ENCODE measurements at places on chromosomes 6 and 20. TPM values are rescaled to one million over a fixed set of nuclear protein-coding genes. Genes with fewer than 3 reads are reported as not detected.
A peak's percentile ranks its signal among the peaks of the same experiment; 100 is the strongest.

POU3F2 gene
- not detected for polyA plus RNA-seq

DNA sequence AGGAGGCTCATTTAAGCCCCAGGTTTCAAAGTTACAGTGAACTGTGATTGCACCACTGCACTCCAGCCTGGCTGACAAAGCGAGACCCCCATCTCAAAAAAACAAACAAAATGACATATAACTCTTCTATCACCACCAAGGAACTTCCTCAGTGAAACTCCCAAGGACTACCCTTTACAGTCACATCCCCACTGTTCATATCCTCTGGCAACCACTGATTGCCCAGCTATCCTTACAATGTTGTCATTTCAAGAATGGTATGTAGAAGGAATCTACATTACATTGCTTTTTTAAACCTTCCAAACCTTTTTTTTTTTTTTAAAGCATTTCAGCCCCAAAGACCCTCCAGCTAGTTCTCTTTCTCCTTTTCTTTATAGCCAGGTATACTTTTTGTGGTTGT, 123.1 kb upstream of the CARMIL1 start:
- H3K36me3 ChIP-seq, result no peaks in the 10 kb centered on the region
- no peaks in the 10 kb centered on the region for H3K27me3 ChIP-seq
- H3K4me3 ChIP-seq, result no peak overlapping the region
- no peak overlapping the region for H3K27ac ChIP-seq
- H3K4me1 ChIP-seq, result no peaks in the 10 kb centered on the region

GRCh38 chr6:21772884-21773575, 179.5 kb downstream of the SOX4 start:
- no peaks in the 10 kb centered on the region for H3K27me3 ChIP-seq
- H3K4me3 ChIP-seq, result no peak overlapping the region
- H3K36me3 ChIP-seq, result no peaks in the 10 kb centered on the region
- DNase-seq, result no peak
- H3K4me1 ChIP-seq, result peaks cover 10% of the 10 kb centered on the region
- no peak overlapping the region for H3K27ac ChIP-seq

- no peaks in the 10 kb centered on the region for H3K27me3 ChIP-seq
- peak overlapping the region; percentile 68 for H3K27ac ChIP-seq
- no peak overlapping the region for H3K4me3 ChIP-seq
- peaks cover 40% of the 10 kb centered on the region for H3K4me1 ChIP-seq
Observed at GRCh38 chr20:36465109-36466080, 75.9 kb upstream of the MYL9 start.

DNA sequence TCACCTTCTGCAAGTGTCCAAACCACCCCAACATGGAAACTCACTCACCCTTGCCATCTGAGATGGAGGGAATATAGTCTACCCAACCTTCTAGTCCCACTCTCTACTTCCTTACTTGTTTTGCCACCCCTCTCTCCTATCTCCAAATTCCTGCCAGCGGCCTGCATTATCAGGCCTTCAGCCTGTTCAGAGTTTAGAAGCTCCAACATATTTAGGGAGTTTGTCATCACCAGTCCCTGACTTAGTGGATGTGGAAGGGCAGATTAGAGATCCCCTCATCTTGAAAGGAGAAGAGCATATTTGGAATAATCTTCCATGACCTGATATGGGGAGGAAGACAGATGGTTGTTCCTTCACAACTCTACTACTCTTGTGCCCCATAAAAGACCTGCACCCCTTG, 281.4 kb upstream of the MAP3K7 start:
- H3K4me1 ChIP-seq, result no peaks in the 10 kb centered on the region
- H3K4me3 ChIP-seq, result no peak overlapping the region
- DNase-seq, result no peak

TREM1 gene
- polyA plus RNA-seq, result 112 TPM

GRCh38 chr20:47274401-47275108, 81.9 kb downstream of the ZMYND8 start:
- H3K27me3 ChIP-seq, result no peaks in the 10 kb centered on the region
- H3K4me3 ChIP-seq, result no peak overlapping the region
- H3K27ac ChIP-seq, result peak overlapping the region; percentile 81

DNA sequence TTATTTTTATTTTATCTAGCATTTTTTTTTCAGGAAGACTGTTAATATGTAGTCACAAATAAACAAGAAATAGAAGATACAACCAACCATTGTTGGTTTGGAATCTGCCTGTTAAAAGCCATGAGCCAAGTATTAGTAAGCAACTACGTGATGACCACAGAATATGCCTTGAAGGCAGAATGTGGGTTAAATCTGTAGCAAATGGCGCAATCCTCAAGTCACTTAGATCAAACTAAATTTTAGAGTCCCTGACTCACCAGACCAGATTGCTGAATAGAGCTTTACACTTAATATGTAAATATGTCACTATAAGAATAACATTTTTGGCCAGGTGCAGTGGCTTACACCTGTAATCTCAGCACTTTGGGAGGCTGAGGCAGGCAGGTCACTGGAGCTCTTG, 800.1 kb upstream of the CITED2 start:
- no peaks in the 10 kb centered on the region for H3K36me3 ChIP-seq
- no peaks in the 10 kb centered on the region for H3K27me3 ChIP-seq

BTBD3 gene
- polyA plus RNA-seq, result 7.4 TPM

DNA sequence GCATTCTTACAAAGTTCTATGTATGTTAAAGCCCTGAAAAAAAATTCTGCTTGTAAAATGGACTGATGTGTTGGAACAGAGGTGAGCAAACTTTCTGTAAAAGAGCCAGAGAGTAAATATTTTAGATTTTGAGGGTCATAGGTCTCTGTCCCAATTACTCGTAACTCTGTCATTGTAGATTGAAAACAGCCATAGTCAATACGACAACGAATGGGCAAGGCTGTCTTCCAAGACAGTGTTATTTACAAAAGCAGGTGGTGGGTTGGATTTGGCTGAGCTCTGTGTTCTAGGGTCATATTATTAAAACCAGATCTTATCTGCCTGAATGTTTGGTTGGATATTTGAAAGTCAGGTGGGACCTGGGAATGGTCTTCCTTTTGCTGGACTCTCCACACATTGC, 135.2 kb downstream of the EYA2 start:
- H3K27me3 ChIP-seq, result no peaks in the 10 kb centered on the region
- H3K4me1 ChIP-seq, result no peaks in the 10 kb centered on the region
- H3K4me3 ChIP-seq, result no peak overlapping the region
- no peak for DNase-seq
- H3K27ac ChIP-seq, result no peak overlapping the region

DNA sequence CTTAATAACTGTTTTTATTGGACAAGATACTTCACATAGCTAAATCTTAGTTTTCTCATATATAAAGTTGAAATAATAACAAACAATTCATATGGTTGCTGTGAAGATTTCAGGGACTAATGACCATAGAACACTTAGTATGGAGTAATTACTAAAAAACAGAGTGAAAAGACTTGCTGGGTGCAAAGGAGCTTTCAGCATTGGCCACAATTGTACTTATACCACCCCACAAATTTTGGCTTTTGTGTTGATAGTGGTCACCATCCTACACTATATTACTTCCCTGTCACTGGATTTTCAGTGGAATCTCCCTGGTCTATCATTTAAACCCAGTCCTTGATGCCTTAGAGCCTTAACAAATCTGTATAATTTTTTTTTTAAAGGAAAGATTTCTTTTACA, 398.6 kb upstream of the EPHA7 start:
- H3K27ac ChIP-seq, result no peak overlapping the region
- H3K4me3 ChIP-seq, result no peak overlapping the region
- DNase-seq, result no peak
- H3K36me3 ChIP-seq, result no peaks in the 10 kb centered on the region

- H3K36me3 ChIP-seq, result no peaks in the 10 kb centered on the region
- H3K4me3 ChIP-seq, result no peak overlapping the region
- no peak overlapping the region for H3K27ac ChIP-seq
- no peak for DNase-seq
Observed at GRCh38 chr6:50270415-50270814, 220.7 kb upstream of the DEFB112 start.

- no peak overlapping the region for H3K4me3 ChIP-seq
- H3K4me1 ChIP-seq, result peaks cover 7% of the 10 kb centered on the region
- H3K27me3 ChIP-seq, result no peaks in the 10 kb centered on the region
- H3K27ac ChIP-seq, result no peak overlapping the region
- DNase-seq, result no peak
- H3K36me3 ChIP-seq, result no peaks in the 10 kb centered on the region
Observed at GRCh38 chr6:138957903-138958302, 30.1 kb downstream of the REPS1 start.

PTK6 gene
- polyA plus RNA-seq, result 4.3 TPM

- peaks cover 4% of the 10 kb centered on the region for H3K4me1 ChIP-seq
- H3K27ac ChIP-seq, result no peak overlapping the region
- H3K27me3 ChIP-seq, result no peaks in the 10 kb centered on the region
- H3K4me3 ChIP-seq, result no peak overlapping the region
- no peaks in the 10 kb centered on the region for H3K36me3 ChIP-seq
Observed at GRCh38 chr6:119331663-119332286, 17.8 kb downstream of the MAN1A1 start.

- no peak overlapping the region for H3K27ac ChIP-seq
- H3K4me1 ChIP-seq, result no peaks in the 10 kb centered on the region
- no peaks in the 10 kb centered on the region for H3K36me3 ChIP-seq
- DNase-seq, result peak; percentile 66
- no peaks in the 10 kb centered on the region for H3K27me3 ChIP-seq
- H3K4me3 ChIP-seq, result no peak overlapping the region
Observed at GRCh38 chr6:70706491-70707123, 38.9 kb downstream of the SMAP1 start.

- DNase-seq, result peak; percentile 92
- no peaks in the 10 kb centered on the region for H3K27me3 ChIP-seq
- H3K4me3 ChIP-seq, result no peak overlapping the region
- H3K36me3 ChIP-seq, result no peaks in the 10 kb centered on the region
- H3K27ac ChIP-seq, result peak overlapping the region; percentile 2
Observed at GRCh38 chr6:30877419-30878262, 6.7 kb upstream of the DDR1 start.

DNA sequence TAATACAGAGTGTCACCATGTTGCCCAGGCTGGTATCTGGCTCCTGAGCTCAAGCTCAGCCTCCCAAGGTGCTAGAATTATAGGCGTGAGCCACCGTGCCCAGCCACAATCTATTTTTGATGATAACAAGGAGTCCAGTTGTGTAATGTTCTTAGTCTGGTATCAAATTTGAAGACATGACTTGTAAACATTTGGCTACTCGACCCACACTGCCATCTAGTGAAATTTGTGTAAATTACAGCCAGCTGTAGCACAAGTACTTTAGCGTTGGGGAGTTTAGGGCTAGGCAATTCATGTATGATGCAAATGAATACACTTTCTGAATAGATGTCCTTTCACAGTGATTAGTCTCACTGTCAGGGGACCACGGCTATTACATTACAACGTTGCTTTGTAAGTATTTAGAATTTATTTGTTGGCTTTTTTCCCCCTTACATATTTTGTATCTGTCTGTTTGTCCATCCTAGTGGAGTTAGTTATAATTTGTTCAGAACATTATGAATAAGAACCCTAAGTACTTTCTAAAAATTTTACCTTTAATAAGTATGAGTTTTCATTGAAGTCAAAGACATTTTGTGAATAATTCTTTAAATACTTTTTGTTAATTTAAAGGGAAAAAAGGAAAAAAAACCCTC, 139.7 kb downstream of the PRDM13 start:
- H3K36me3 ChIP-seq, result no peaks in the 10 kb centered on the region
- H3K4me3 ChIP-seq, result no peak overlapping the region
- H3K27me3 ChIP-seq, result peaks cover 5% of the 10 kb centered on the region
- no peaks in the 10 kb centered on the region for H3K4me1 ChIP-seq
- no peak overlapping the region for H3K27ac ChIP-seq
- DNase-seq, result peak; percentile 77

- H3K4me3 ChIP-seq, result no peak overlapping the region
- no peaks in the 10 kb centered on the region for H3K36me3 ChIP-seq
- no peaks in the 10 kb centered on the region for H3K4me1 ChIP-seq
- no peaks in the 10 kb centered on the region for H3K27me3 ChIP-seq
Observed at GRCh38 chr20:57897891-57898290, 188.1 kb upstream of the PMEPA1 start.

WFDC13 gene
- 0.10 TPM for polyA plus RNA-seq

HCRTR2 gene
- polyA plus RNA-seq, result not detected
